LNCaP clone FGC (cell line): ENCODE measurements at places on chromosomes 4 and X.

DNA sequence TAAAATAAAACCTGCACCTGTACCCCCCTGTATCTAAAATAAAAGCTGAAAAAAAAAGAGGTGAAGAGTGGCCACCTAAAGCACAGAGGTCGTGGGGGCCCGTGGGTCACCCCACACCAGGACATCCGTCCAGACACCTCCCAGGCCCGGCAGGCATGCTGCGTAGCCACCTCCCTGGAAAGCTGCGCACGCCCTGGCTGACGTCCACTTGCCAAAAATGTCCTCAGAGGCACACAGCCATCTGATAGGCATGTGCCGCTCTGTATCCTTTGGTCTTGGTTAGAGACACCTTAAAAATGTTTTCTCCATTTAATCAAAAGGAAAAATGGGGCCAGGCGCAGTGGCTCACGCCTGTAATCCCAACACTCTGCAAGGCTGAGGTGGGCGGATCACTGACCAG lies 17.7 kb downstream of the FAM53A start:
- no peak for DNase-seq

DNA sequence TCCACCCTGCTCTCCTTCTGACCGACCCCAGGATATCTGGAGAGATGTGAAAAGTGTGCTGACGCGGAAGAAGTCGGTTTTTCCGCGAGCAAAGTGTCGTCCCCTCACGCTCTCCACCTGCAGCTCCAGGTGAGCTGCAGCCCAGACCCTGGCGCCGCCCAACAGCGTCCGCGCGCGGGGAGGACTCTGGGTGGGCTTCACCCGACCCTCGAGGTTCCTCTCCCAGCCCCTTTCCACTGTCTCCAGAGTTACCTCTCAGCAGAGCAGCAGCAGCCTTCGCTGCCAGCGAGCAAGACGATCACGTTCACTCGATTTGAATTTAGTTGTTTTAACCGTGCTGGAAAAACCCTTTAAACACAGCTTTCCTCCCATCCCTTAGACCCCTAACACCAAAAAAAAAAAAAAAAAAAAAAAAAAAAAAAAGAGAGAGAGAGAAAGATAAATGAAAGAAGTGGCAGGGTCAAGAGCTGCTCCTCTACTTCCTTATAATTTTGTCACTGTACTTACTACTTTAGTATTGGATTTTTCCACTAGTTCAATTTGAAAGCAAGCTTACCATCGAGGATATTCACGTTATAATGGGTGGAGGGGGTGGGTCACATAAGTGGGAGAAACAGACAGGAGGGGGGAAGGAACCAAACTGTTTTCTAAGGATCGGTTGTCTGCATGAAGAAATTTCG lies 758 bp upstream of the NR3C2 start:
- DNase-seq = no peak

GRCh38 chr4:83922402-83922801 lies 386.5 kb downstream of the GPAT3 start:
- DNase-seq = no peak

- no peak for DNase-seq
Measured at GRCh38 chrX:34875204-34875603, 67.4 kb upstream of the FAM47B start.

DNA sequence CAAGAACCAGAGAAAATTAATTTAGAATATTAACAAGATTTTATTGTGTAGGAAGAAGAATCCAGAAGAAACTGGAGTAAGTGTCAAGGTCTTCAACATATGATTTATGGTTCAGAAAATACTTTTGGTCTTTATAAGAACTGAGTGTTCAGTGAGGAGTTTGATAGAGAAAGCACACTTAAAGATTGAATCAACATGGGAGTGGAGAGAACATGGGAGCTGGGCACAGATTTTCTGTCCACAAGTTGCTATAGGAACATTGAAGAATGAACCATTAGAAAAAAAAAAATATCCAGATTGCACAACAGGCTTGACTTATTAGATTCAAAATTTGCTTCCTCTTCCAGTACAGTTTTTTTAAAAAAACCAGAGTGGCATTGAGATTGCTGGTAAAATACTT lies 601.2 kb upstream of the GNPDA2 start:
- no peak for DNase-seq

- no peak for DNase-seq
Measured at GRCh38 chrX:74085642-74086236, 218.2 kb upstream of the ZCCHC13 start.

- peak; percentile 38 for DNase-seq
Measured at GRCh38 chr4:170853422-170854021, 763.8 kb upstream of the AADAT start.

DNA sequence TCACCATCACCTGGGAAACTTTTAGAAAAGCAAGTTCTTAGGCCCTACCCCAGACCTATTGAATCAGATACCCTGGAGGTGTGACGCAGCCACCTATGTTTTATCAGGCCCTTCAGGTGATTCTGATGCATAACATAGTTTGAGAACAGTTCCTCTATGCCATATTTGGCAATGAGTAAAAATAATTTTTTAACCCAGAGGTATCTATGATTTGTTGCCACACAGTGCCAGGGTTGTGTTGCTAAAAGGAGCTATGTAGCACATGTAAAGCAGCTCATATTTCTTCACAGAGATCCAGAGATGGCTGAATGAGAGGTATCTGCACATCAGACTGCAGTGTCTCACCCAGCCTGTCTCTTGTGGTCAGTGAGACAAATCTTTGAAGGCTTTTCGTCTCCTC lies 85.3 kb downstream of the PTPN13 start:
- no peak for DNase-seq

DNA sequence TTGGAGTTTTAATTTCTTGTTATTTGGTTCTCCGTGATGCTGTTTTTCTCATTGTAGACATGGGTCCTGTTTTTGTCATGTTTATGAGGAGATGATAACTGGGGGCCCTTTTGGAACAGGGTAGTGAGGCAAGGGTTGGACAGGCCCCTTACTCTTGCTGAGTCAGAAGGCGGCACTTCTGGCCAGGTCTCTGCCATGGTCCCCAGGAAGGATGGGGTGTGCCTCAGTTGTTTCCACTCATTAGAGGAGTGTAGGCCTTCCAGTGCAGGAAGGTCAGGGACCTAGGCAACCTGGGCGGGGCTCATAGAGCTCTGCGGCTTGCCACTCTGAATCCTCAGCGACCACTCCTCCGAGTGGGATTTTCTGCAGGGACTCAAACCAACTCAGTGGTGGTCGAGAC lies 68.2 kb downstream of the NELFA start:
- no peak for DNase-seq

DNA sequence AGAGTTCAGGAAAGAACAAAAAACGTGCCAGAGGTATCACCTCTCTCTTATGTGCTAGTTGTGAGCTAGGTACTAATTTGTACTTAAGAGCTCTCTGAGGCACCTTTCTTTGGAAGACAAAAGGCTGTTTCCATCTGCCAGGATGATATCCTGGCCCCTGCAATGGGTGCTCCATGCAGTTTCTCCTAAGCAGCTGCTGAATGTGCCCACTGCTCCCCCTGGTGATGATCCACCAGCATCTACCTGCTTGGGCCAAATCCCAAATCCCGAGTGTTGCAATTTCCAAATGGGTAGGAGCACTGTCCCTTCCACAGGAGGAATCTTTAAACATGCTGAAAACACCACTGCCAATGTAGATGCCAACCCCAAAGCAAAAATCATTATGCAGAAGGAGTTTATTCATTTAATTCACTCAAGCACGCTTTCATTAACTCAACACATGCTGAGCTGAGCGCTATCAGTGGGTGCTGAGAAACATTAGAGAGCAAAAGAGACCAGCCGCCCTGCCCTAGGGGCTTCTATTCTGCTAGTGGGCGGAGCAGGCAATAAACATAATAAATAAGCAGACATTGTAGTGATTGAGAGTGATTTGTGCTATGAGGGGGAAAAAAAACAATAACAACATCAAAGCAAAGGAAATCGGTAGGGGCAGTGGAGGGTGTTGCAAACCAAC lies 69.6 kb upstream of the C4orf50 start:
- peak; percentile 41 for DNase-seq

GRCh38 chr4:89468602-89469001 lies 161.0 kb upstream of the GPRIN3 start:
- no peak for DNase-seq

DNA sequence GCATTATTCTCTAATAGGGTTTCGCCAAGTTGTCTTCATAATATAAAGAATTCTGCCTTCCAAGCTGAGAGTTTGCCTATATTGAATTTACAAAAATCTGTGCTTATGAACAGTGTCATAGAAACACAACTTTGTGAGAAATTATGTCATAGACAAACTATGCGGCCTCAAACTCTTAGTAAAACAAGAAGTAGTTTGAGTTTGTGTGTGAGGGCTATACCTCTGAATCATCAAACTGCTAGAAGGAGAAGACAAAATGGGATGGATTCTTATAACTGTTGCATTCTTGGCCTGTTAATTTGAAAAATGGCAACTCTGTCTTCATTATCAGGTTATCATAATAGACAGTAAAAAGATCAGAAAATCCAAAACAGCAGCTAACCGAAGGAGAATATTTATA lies 46.1 kb upstream of the NAP1L5 start:
- DNase-seq = no peak

DNA sequence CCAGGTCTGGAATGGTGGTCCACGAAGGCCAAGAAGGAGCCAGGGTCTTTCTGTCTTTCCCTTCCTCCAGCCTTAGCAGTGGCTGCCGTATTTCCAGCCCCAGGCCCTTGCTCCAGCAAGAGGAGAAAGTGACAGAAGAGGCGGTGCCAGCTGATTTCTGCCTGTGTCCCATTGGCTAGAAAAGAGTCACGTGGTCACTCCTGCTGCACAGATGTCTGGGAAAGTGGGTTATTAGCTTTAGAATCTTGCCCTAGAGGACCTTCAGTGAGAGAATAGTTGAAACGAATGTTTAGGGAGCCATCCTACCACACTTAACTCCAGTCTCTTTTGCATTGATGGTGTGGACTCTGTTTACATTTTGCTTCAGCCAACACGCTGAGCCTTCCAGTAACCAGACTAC lies 99.3 kb upstream of the BCOR start:
- DNase-seq = no peak

DNA sequence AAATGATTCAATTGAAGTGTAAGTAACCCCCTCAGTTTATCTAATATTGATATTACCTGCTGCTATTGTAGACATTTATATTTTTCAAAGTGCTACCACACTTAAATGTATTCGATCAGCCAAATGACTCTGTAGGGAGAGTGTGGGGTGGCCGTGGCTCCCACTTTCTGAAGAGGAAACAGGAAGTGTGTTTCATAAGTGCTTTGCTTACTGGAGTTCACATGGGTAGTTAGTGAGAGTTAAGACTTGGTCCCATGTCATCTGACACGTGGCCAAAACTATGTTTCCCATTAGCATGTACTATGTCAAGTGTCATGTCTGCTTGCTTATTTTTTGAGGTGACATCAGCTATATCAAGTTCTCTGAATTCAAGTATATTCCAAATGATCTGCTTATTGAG lies 308.1 kb upstream of the GATB start:
- DNase-seq = no peak
